Stimulated activated CD8-positive, alpha-beta memory T cell treated with anti-CD3 and anti-CD28 coated beads, Interleukin-4, amount 100 ng/mL, for 1 hour (primary cell): ENCODE measurements at places on chromosomes 7 and 10.

DNA sequence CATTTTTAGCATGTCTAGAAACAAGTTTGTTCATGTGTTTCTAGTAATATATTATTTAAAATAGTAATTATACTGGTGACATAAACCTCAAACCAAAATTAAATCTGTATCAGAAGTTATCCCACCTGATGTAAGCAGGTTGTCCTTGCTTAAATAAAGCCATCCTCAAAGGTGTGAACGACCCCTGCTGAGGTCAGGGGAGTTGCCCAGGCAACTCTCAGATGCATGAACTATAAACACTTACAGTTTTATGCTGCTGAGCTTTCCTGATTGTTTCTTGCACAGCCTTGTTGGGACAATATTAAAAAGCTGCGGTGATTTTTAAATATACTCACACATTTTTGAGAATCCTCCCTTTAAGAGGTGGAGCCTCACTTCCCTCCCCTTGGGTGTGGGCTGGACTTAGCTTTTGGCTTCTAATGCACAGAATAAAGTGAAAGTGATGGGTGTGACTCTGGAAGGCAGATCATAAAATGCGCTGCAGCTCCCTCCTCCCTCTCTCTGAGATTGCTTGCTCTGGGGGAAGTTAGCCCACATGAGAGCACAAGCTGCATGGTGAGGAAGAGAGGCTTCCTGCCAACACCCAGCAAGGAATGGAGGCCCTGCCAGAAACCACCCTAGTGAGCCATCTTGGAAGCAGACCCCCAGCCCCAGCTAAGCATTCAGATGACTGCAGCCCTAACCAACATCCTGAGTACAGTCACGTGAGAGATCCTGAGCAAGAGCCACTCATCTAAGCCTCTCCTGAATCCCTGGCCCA lies 152.7 kb downstream of the SKIDA1 start:
- DNase-seq: no peak

DNA sequence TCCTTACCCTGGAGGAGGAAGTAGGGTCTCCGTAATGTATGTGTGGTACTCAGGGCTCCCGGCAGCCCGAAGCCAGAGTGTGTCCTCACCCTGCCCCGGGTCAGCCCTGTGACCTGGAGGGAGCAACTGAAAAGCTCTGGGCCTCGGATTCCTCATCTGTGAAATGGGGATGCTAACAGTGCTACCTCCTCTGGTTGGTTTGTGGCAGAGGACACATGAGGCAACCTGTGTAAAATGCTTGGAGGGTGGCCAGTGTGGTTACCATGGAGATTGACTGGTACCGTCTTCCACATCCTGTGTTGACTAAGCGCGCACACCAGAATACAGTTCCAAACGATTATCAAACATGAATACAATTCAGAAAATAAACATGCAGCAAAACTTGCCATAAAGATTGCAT lies 163.8 kb upstream of the KLF6 start:
- DNase-seq: peak; percentile 36

- no peak for DNase-seq
Observed at GRCh38 chr10:125548878-125549277, 134.1 kb downstream of the TEX36 start.

DNA sequence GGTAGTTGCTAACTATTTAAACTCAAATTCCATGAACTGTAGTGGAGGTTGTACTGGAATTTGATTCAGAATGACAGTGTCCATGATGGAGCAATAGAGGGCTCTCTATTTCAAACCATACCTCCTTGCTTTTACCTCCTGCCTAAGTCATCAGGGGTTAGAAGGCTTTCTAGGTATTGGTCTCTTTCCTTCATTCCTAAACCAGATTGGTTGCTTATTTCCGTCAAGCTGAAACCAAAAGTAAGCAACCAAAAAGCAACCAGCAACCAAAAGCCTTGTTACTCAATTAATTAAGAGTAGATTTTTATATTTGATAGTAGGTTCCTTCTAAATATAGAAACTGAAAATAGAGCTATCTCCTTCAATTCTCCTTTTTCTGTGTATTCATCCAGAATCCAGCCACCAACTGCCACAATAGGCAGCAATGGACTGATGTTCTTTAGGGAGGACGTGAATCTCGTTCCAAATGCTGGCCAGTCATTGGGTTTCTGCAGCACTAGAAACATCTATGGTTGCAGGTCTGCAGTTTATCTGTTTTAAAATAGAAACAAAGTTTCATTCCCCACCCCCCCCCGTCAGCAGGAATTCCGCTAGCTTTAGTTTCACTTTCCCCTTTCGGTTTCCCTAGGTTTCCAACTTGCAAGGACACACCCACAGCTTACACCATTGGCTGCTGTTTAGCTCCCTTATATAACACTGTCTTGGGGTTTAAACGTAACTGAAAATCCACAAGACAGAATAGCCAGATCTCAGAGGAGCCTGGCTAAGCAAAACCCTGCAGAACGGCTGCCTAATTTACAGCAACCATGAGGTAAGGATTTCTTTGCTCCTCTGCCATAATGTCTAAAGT lies at the start of gene IFIT1:
Gene IFIT1, plus strand, starts transcription at position 717 of the 850 bp plus-strand sequence. Its CDS starts 90 bp downstream, at position 807.
- no peak for DNase-seq

- DNase-seq: no peak
Observed at GRCh38 chr7:87960239-87960638, 26.2 kb downstream of the ADAM22 start.

DNA sequence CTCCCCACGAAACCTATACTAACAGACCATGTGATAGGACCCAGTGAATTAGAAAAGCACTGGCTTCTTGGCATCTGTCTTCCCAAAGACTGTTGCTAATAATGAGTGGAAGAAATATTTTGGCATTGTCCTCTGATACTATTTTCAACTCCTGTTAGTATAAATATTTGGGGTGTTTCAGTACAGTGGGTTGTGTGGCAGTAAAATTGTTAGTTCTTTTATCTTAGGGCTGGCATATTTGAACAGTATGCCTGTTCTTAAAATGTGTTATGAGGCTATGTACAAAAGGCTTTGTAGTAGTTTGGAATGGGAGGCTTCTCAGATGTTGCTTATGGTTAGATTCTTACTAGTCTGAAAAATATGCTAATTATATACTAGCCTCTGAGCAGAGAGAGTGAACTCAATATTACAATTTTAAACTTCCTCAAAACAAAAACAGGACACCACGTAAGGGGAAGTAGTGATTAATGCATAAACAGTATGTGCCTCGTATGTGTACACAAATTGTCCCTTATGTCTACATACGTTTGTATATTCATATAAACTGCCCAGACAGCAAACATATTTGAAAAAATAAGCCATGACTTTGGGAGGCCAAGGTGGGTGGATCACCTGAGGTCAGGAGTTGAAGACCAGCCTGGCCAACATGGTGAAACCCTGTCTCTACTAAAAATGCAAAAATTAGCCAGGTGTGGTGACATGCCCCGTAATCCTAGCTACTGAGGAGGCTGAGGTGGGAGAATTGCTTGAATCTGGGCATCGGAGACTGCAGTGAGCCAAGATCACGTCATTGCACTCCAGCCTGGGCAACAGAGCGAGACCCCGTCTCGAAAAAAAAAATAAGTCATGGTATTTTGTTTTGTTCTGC lies 115.4 kb downstream of the ARID5B start:
- DNase-seq: no peak

GRCh38 chr7:82167558-82168314 lies 275.8 kb downstream of the CACNA2D1 start:
- no peak for DNase-seq

- no peak for DNase-seq
Observed at GRCh38 chr7:75054744-75055143, 18.9 kb downstream of the RCC1L start.

DNA sequence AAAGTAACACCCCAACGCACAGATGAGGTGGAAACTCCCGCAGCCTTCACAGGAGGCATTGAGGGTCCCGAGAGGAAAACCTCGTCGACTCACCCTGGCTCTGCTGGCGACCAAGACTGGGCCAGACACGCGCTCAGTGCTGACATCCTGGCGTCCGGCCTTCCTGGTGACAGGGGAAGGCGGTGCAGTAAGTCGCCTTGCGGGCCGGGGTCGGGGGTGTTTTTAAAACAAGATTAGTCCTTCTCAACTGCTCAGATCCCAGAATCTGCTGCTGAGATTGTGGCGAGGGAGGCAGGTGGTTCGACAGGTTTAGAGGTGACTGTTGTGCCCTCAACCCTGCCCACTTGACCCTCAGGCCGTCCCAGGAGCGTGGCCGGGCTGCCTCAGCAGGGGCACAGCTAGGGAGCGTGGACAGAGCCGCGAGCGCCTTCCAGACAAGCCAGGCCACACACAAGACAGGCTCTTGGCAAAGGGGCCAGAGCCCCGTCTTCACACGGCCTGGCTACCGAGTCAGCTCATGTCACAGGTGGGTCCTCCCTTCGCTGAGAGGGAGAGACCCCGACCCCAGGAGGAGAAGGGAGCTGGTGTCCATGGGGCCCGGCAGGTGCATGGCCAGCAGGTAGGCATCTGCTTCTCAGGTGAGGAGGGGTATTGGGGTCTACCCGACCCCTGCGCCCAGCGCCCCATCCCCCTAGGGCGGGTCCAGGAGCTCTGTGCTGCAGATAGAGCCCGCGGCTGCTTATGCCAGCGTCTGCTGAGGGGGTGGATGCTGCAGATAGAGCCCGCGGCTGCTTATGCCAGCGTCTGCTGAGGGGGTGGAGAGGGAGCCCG lies 81.6 kb downstream of the DNAJB6 start:
- no peak for DNase-seq

DNA sequence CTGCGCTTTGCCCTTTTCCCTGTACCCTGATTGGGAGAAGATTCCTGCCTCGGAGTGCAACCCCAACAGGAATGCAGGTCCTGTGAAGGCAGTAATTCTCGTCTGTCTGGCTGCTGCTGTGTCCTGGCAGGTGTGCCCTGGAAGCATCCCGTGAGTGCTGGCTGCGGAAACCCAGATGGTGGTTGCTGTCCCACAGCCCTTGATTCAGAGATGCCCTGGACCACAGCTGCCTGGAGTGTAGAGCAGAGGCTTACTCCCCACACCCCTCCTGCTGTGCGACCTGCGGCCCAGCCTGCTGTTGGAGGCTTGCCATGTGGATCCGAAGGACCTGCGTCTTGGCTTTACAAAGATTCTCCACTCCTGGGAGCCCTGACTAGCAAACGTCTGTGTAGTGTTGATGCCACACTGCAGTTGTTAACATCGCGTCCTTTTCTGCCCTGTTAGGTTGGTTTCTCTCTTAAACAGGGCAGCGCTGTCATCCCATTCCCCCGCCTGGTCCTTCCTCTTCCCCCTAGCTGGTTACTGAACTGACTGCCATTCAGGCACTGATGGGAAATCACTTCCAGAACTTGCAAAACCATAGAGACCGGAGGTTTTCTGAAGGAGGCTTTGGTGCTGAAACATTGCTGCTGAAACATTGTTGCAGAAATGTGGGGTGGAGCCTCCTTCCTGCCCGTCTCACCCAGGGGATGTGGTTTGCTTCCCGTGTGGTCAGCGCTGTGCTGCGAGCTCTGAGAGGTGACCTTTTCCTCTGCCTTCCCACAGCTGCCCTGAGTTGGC lies 53.3 kb downstream of the DNAJB6 start:
- DNase-seq: peak; percentile 7

GRCh38 chr10:60384708-60385398 lies 4.8 kb downstream of the ANK3 start:
- DNase-seq: no peak

- no peak for DNase-seq
Observed at GRCh38 chr10:86635402-86635801, 18.9 kb upstream of the OPN4 start.

DNA sequence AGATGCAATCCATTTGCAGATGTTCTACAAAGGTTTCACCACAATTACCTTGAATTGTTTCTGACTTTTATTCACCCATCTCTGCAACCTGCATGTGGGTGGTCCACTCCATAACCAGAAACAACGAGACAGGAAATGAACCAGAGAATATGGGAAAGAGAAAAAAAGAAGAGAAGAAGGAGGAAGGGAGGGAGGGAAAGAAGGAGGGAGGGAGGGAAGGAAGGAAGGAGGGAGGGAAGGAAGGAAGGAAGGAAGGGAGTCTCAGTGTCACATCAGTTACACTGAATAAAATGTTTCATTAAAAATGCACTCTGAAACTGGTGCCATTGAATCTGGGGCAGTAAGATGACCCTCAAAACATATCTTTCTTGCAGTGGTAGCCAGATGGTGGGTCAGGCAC lies 301.3 kb upstream of the MGMT start:
- no peak for DNase-seq

DNA sequence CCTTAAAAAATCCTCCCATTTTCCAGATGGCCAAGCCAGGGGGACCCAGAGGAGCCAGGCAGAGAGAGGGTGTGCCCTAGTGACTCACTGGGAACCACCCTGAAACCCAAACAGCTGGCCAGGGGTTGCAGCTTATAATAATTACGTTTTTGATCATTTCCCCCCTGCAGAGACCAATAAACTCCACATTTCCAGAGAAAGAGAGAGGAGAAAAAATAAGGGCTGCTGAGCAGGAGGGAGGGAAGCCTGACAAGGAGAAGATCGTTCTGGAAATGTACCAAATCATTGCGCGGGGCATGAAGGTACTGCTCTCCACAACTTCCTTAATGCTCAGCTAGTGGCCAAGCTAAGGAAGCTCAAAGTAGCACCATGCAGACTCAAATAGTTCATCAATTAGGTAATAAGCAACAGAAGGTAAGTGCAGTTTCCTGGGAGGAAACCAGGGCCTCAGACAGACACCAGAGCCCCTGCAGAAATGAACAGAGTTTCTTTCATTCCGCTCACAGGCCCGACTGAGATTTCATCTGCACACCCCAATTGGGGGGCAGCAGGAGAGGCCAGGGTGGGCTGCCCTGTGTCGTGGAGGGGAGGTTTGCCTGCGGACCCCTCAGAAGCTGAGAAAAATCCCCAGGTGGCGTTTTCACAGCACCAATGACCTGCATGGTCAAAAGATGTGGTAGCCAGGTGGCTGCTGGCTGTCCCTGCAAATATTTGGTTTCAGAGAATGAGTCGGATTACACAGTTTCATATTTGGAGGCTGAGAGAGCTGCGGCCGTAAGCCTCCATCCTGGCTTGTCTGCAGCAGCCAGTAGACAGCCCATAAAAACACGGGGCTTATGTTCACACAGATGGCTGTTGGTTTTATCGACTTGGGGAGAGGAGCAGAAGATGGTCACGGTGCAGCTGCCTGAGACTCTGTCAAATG lies 153.2 kb upstream of the LYZL2 start:
- no peak for DNase-seq

DNA sequence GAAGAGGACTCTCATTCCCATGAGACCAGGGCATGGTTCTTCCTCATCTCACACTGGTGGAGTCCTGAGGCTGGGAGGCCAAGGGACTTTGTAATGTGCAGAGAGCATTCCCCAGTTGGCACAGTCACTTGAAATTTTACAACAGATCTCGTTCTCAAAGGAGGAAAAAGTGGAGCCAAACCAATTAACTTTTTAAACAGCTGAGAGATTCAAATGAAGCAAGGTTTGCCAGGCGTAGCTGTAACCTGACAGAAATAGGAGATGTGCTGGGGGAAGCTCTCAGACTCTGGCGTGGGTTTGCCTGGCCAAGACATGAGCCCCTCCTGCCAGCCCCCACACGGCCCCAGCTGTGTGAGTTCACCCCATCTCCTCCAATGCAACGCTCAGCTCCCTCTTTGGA lies 12.0 kb upstream of the CPXM2 start:
- no peak for DNase-seq
